ENCODE measurements at places on chromosomes 2 and 18.

GRCh38 chr18:44238454-44238853, 442.2 kb upstream of the SETBP1 start:
- no peak for DNase-seq

- DNase-seq: no peak
These were observed 134.9 kb downstream of the FAM161A start for GRCh38 chr2:61718965-61719364.

GRCh38 chr2:132415915-132416722, 486 bp upstream of the GPR39 start:
- DNase-seq: peak; percentile 93

DNA sequence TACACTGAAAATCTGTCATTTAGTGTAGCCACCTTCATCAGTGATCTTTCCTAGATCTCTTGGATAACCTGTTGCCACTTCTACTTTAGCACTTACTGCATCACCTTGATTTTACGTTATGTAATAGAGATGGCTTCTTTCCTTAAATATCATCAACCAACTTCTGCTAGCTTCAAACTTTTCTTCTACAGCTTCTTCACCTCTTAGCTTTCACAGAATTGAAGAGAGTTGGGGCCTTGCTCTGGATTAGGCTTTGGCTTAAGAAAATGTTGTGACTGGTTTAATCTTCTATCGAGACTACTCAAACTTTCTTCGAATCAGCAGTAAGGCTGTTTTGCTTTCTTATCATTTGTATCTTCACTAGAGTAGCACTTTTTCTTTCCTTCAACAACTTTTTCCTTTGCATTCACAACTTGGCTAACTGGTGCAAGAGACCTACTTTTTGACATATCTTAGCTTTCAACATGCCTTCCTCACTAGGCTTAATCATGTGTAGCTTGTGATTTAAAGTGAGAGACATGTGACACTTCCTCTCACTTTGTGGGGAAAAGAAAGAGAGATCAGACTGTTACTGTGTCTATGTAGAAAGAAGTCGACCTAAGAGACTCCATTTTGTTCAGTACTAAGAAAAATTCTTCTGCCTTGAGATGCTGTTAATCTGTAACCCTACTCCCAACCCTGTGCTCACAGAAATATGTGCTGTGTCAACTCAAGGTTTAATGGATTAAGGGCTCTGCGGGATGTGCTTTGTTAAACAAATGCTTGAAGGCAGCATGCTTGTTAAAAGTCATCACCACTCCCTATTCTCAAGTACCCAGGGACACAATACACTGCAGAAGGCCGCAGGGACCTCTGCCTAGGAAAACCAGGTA, 99.6 kb downstream of the ATL2 start:
- peak; percentile 24 for DNase-seq
